ENCODE measurements at places on chromosomes 5 and 9.

DNA sequence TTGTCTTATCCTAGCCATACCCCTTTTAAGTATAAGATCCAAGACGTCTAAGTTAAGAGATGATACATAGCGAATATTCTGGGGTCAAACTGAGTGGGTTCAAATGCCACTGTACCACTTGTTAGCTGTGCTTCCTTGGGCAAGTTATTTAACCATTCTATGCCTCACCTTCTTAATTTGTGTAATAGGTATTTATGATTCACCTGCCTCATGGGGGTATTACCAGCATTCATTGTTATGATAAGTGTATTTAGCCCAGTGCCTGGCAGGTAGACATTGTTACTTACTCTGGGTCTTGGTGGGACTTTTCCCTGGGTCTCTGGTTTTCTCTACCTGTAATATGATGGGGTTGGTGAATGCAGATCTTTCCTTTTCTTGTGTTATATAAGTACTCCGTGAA lies 3.8 kb downstream of the LARP1 start:
- no peak for DNase-seq

DNA sequence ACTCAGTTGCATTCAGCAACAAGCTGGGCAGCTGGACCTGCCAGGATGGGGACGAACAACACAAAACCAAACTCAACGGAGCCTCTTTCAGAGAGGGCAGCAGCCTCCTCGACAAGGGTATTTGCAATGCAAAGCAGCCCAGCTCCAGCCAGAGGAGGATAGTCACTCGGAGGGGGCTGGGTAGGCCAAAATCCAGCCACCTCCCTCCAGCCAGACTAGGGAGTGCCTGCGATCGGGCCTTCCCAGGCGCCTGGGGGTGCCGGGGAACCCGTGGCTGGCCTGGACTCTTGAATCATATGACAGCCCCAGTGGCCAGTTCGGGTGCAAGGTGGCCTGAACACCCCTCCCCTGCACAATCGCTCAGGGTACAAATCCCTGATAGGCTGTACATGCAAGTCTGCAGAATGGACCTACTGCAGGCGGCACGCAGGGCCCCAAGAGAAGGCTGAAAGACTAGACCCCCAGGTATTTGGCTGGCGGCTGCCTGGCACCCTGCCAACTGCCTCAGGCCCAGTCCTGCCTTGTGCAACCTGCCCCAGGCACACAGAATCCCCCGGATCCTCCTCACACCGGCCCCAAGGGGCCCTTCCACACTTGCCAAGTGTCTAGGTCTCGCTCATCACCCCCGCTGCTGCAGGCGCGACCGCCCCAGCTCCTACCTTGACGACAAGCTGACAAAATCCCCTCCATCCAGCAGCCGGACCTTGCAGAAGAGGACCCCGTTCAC lies 1.3 kb downstream of the EEIG1 start:
- no peak for DNase-seq

DNA sequence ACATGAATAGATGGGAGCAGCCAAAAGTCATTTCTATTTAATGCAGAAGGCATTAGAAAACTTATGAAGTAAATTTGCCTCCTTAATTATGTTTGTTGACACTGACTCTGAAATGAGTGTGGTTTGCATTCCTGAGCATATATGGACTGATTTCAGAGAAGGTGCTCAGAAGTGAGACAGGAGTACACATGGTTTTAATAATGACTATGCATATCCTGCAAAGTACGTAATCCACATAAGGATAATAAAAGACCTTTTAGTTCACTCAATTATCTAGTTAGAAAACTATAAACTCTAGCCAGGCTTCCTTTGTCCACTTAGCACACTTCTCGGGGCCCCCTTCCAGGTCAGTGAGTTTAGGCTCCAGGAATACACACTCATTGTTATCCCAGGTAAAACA lies 75.7 kb upstream of the SNX2 start:
- no peak for DNase-seq

DNA sequence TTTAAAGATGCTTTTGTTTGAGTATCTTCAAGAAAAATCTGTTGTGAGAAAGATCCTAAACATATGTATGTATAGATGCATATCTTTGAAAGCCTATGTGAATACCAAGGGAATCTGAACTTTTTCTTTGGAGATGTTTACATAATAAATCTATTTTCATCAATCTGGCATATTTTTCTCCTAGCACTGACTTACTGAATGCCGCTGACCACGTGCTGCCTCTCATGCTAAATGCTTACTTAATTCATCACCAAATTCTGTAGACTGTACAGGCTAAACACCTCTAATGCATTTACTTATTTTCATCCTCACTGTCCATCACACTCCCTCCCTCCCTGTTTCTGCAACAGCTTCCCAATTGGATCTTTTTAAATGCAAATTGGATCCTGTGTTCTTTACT lies 566.2 kb upstream of the WWC1 start:
- no peak for DNase-seq

- DNase-seq, result no peak
Observed at GRCh38 chr5:93151896-93152295, 429.1 kb downstream of the NR2F1-AS1 start.

GRCh38 chr9:99820685-99821395 lies 845 bp upstream of the NR4A3 start:
- DNase-seq, result peak; percentile 43

DNA sequence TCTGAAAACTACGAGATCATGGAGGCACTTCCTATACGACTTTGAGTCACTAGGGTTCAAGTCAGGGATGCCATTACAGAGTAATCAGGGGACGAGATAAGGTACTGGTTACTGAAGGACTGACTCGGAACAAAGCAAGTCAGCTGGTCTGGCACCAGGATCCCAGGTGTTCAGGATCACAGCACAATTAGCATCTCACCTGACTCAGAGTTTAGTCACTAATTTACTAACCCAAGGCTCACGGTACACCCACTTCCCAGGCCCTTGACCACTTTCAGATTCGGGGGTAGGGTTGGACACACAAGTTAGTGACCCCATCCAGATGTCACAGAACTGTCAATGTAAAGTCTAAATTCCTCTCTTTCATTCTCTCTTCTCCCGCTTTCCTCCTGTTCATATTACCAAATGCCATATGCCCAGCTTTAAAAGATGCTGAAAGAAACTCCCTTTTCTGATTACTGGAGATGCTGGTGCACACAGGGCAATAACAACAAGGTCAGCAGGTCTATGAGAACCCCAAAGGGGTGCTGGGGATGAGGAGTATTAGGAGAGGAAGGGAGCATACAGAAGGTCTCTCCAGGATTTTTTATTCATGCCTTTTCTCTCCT lies 657.8 kb downstream of the TLE1 start:
- no peak for DNase-seq

DNA sequence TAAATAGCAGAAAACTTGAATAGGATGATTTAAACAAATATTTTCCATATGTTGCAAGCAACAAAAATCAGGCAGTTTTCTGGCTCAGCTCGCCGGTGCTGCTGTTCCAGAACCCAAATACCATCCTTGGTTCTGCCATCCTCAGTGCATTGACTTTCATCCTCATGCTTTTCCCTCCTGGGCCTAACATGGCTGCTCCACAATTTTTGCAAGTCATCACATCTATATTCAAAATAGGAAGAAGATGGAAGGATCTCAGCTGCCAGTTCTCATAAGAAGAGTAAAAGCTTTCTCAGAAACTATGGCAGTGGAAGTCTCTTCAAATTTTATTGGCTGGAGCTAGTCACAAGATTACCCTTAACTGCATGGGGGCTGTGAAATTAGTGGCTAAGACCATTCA lies 136.7 kb downstream of the STARD4 start:
- DNase-seq, result no peak

DNA sequence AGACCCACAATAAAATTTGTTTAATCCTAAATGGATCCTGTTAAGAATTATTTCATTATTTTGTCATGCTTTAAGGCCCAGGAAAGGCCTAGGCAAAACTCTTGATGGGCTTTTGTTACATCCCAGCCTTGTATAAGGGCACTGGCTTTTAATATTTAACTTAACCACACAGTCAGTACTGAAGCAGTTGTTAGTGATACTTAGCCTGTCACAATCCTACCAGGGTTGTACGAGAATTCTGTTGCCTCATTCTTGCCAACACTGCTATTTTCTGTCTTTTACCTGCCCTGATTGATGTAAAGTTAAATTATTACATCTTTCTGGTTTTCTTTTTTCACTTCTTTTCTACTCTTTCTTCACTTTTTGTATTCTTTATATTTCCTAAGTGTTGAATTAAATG lies 10.9 kb downstream of the ZNF169 start:
- DNase-seq, result no peak

DNA sequence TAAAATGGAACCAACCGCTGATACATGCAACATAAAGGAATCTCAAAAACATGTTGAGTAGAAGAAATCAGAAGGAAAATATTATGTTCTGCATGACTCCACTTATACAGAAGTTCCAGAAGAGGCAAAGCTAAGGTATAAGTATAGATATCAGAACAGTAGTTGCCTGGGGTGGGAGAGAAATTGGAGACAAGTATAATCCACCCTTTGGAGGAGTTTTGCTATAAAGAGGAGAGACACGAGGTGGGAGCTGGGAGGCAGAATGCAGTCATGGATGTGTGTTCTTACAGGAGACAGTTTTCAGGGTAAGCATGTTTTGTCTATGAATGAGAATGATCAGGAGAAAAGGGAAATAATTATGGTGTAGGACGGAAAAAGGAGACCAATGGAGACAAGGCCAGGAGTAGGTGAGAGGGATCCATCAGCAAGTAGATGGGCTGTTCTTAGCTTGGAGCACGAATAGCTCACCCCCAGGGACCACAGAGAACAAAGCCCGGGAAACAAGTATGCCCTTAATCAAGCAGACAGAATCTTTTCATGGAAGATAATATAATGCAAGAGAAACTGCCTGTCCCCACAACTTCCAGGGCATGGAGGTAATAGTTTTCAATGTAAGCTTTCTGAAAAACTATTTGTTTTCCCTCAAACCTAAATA lies 72.2 kb downstream of the MED27 start:
- DNase-seq, result no peak

DNA sequence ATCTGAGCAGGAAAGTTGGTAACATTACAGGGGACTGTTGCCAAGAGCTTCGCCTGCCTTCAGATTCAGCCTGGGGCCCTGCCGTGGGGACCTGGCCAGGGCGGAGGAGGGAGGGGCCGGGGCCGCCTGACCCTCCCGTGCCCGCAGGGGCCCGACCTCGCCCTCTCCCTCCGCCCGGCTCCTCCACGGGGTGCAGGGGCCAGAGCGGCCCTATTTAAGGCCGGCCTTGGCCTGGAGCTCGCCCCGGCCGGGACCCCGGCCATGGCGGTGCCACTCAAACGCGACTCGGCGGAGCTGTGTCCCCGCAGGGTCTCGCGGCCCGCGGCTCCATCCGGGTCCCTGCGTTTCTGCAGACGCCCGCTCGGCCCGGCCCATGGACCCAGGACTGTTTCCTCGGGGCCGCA lies 757 bp downstream of the TMEM250 start:
- no peak for DNase-seq

- peak; percentile 32 for DNase-seq
Observed at GRCh38 chr9:33024126-33024965, 727 bp upstream of the DNAJA1 start.

DNA sequence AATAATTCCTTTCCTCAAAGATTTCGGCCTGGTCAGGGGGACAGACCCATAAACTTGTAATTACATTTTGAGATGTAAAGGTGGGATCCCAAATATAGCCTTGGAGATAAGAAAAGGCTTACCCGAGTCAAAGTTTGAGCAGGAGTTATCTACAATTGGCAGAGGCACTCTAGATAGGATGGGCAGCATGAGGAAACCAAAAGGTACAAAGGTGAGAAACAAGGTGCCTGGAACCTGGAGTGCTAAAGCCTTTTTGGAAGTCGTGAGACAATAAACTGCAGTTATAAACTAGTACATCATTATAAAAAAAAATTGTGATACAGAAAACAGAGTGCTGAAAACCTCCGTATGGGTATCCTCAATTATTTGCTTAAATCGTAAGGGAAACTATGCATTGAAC lies 212.4 kb downstream of the EFNA5 start:
- DNase-seq, result no peak

DNA sequence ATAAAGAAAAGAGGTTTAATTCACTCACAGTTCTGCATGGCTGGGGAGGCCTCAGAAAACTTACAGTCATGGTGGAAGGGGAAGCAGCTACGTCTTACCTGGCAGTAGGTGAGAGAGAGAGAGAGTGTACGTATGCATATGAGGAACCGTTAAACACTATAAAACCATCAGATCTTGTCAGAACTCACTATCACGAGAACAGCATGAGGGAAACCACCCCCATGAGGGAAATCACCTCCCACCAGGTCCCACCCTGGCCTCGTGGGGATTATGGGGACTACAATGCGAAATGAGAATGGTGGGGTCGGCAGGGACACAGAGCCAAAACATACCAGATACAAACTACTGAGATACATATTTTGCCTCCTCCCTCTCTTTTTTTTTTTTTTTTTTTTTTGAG lies 10.8 kb upstream of the FER start:
- no peak for DNase-seq

DNA sequence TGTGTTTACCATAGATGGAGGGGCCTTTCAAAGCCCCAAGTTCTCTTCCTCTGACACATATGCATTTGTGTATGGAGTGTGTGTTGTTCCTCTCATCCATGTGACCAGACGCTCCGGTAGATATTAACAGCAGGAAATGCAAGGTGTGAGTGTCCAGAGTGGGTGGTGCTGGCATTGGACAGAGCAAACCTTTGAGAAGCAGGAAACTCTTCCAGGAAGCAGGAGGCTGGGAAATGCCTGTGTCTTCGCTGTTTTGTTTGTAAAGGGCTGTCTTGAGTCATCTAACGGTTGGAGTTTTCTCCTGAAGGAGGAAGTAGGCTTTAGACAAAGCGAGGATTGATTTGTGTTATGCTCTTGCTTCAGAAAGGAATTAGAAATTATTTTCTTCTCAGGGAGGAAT lies 370.9 kb downstream of the PLK2 start:
- no peak for DNase-seq

GRCh38 chr9:8268216-8268878 lies 468.8 kb upstream of the DMAC1 start:
- no peak for DNase-seq

DNA sequence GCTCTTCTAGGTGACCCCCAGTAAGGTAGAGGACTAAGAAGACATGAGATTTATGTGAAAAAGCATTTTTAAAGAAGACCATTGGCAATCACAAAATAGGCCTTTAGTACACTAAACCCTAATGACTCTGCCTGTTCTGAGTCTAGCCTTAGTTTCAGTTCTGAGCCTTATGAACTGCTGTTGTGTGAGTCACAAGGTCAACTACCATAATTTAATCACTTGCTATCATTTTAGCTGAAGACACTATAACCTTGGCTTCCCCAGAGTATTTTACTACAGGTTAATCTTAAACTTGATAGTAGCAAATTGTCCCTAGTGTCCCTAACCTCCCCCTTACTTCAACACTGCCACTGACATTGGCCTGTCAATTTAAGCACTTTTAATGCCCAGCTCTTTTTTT lies 34.4 kb downstream of the APC start:
- no peak for DNase-seq

- no peak for DNase-seq
Observed at GRCh38 chr5:142433526-142434321, 108.9 kb upstream of the SPRY4 start.

Measured in stimulated activated CD4-positive, alpha-beta T cell treated with anti-CD3 and anti-CD28 coated beads, Interleukin-4, amount 100 ng/mL, for 48 hours (primary cell).